Skin of body (tissue), 3 donors: ENCODE measurements at places on chromosomes 1 and 21. TPM values are rescaled to one million over a fixed set of nuclear protein-coding genes. Genes with fewer than 3 reads are reported as not detected.

GRCh38 chr1:177023726-177024125 lies 140.8 kb downstream of the ASTN1 start:
- DNase-seq: no peak

DNA sequence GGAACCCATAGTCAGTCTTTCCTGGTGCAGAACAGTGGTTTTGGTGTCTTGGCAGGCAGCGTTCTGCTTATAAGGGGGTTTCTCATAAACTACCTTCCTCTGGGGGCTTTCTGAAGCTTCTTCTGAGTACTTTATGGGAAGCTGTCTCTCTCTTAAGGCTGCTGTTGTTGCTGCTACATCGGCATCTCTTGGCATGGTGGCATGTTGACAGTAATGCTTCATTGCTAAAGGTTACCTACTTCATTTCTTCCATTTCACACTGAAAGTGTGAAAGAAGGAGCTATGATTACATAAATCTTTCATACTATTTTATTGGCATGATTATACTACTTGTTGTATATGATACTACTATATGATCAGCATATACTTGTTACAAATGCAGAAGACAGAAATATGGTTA lies 6.3 kb upstream of the MAP10 start:
- DNase-seq: no peak

DNA sequence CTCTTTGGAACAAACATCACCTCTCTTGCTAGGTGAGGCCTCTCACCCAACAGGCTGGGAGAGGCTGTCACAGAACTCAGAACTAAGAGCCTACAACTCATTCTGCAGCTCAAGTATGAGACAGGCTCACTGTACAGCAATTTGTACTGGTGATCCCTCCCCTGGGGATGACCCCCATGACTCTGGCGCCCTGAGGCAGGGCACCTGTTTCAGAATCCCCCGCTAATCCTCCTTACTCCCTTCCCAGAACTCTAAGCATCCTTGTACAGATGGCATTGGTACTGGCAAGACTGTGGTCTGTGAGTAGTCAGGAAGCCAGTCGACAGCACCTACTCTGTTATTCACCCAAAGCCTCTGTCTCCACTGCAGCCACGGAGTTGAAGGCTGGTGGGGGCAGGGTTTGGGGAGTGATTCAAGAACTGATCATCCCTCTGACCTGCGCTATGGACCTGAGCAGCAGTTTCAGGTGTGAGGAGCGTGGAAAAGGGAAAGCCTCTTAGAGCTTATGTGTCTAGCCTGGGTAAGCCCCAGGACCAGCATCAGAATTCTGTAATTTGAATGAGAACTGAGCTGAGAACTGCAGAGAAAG lies 655.5 kb downstream of the KIF26B start:
- no peak for DNase-seq

GRCh38 chr1:206472024-206472423 lies 1.7 kb downstream of the IKBKE start:
- DNase-seq: no peak

DNA sequence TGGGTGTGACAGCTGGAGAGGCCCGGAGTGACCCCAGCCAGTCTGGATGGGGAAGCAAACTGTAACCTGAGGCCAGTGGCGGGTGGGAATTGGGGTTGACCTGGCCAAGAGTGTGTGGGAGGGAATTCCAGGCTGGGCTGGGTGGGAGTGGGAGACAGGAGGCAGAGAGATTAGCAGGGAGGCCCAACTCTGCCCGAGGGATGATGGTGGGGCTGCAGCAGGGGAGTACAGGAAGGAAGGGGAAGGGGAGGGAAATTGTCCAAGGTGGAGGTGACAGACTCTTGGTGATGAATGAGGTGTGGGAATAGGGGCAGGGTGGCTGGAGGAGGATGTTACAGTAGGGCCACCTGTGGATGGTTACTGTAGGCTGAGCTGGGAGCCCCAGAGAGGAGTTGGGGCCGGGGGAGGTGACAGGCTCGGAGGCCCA lies 40.4 kb downstream of the HUNK start:
- DNase-seq: no peak

DNA sequence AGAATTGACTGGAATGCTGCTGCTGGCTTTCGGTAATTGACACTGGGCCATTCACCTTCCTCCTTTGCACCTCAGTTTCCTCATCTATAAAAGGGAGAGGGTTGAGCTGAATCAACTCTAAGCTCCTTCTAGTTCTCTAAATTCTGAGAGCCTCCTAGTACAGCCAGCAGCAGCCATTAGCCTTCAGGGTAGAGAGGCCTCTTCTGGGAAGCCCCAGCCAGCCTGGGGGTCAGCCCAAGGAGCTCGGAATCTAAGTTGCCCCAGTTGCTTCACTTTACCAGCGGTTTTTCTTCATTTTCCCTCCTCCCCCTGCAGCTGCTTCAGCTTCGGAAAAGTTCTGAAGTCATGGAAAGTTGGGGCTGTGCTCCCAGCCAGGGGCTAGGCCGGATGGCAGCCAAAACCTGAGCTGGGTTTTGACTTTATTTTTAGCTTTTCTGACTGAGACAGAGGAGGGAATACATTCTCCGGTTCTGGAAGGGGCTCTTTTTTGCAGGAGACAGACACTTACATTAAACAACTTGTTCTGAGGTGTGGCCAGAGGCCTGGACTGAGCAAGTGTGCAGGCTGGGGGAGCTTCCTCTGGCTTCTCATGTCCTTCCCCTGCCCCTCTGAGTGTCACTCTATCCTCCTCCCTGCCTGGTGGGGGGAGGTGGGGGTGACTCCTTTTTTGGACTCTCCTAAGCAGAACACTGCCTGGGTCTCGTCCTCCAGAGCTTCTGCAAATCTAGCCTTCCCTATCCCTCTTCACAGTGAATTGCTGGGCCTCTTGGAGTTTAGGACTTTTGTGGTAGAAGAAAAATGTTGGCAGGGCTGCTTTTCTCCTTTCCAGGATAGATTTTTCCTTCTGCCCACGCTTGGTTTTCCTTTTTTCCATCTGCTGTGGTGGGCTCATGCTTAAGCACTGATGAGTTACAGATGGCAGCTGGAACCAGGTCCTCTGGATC lies 14.4 kb downstream of the LMNA start:
- peak; percentile 93 for DNase-seq

DNA sequence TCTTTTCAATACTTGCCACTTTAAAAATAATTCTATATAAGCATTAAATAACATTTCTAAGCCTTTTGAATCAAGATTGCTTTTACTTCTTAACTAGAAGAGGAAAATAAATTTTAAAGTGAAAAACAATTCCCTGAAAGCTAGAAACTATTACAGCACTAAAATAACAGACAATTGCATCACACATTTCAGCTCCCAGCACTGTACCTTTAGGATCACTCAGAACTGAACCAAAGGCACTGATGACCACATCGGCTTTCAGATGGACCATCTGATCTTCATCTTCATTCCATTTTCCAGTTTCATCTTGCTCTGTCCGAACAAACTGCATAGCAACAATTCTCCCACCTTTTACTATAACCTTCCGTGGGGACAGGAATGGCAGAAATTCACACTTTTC lies 347.3 kb downstream of the DPYD start:
- DNase-seq: no peak

- DNase-seq: no peak
Measured at GRCh38 chr1:115679141-115679611, 37.4 kb downstream of the VANGL1 start.

DNA sequence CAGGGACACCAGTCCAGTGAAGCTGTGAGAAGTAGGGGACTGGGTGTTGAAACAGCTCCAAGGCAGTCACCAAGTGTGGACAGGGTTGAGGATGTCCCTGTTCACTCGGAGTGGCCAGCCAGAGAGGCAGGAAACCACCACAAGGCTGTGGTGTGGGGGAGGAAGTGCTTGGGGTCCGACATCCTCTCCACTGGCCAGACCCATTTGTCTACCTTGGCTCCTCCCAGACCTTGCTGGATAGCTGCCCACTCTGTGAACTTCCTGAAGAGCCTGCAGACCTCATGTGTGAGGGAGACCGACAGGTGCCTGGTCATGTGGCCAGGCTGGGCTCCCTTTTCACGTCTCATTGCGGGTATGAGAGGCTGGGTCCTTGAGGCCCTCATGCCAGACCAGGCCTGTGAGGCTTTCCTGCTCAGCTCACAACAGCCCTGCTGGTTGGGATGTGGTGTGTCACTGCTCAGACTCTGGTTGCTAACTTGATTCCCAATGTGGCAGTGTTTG lies 21.8 kb downstream of the CYP4B1 start:
- DNase-seq: no peak

DNA sequence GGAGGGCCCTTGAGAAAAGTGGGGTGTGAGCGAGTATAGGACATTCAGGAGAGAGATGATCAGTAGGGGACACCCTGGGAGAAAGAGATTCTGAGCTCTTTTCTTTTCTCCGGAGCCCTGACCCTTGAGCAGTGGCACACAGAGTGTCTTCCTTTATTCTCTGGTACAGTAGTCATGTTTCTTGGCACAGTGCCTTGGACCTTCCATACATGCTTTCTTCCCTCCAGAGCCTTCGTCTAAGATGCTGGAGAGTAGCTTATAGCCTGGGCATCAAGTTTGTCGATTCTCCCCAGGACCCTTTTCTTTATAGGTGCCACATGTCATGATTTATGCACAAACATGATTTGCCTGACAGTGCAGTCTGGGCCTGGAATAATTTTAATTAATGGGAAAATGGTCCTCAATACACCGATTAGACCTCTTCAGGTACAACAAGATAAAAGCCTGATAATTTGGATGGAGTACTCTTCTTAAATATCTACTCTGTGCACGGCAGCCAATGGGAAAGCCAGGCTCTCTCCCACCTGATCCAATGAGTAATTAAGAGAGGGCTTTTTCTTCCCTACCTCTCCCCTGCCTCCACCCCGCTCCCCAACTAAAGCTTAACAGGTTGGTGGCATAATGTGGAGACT lies at the start of gene TBX19:
TBX19 (plus strand) TSS at position 582 of the 632 bp plus-strand sequence. CDS start 214 bp downstream, outside the sequence.
- DNase-seq: no peak

DNA sequence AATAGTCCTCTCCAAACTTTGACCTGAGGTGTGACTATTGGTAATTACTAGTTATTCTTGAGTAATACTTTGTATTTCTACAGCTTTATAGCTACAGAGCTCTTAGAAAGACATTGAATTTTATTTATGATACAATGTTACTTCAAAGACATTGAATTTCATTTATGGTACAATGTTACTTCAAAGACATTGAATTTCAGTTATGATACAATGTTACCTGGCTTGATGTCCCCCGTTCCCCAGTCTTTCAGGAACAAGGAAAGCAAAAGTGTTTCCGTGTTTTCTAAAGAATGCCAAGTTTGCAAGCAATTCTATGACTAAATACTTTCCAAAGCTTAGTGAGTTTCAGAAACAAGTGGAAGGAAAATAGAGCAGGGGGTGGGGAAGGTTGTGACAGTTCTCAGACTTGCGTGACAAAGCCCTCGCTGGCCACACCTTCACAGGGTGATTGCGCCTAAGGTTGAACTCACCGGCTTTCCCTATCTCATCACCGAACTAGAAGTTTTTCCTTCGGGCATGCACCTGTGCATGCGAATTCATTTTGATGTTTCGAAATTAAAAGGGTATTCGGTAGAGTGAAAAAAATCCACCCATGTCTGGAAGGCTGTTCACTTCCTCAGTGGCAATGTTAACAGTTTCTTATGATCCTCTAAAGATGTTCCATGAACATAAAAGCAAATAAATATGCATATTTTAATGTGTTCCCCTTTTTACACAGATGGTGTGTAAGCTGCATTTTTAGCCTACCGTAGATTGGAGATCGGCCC lies 909 bp upstream of the PAXBP1 start:
- DNase-seq: peak; percentile 70

DNA sequence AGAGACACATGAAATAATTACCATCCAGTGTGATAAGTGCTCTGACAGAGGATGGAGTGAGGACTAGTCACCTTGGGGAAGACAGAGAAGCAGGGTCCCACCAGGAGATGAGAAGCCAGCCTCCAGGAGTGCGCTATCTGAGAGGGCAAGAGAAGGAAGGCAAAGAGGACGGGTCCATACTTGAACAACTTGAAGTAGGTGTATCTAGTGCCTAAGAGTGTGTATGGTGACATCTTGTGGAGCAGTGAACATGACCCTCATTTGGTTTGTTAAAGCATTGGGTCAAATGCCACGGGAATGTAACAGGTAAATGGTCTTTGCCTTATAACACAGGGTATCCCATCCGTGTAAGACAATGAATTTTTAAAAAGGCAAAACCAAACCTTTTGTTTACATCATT lies 39.8 kb downstream of the MRPL39 start:
- DNase-seq: no peak

DNA sequence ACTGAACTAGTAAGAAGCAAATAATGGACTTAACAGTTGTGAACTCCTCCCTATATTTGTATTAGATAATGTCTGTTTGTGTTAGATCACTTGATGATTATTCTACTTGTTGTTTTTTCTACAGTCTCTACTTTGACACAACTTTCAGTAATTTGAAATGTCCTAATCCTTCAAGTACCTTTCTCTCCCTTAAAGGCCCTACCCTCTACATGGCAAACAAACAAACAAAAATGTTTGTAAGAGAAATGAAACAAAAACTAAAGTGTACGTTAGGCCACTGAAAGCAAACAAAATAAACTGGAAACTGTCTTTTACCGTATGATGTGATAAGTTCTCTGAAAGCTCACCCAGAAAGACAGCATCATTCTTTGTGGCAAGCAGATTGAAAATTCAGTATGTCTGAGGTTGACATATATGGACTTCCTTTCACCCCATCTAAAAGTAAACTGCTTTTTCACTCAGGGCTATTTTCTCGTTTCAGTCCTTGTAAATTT lies 255.9 kb upstream of the SNX7 start:
- DNase-seq: no peak

GRCh38 chr1:237386362-237387143 lies 344.6 kb downstream of the RYR2 start:
- peak; percentile 38 for DNase-seq

ADORA1 gene
- total RNA-seq: 1.1 TPM

ALX3 gene
- total RNA-seq: not detected

DNASE2B gene
- not detected for total RNA-seq

BMP8B gene
- total RNA-seq: 2.0 TPM

FUBP1 gene
- total RNA-seq: 180 TPM

HSPA6 gene
- 8.2 TPM for total RNA-seq

PTPN22 gene
- 2.6 TPM for total RNA-seq

IQGAP3 gene
- total RNA-seq: 8.6 TPM

FRRS1 gene
- total RNA-seq: 31.3 TPM
